ENCODE measurements at places on chromosomes 5 and 9.

GRCh38 chr9:34267660-34268059 lies 61.4 kb downstream of the KIF24 start:
- DNase-seq = no peak

DNA sequence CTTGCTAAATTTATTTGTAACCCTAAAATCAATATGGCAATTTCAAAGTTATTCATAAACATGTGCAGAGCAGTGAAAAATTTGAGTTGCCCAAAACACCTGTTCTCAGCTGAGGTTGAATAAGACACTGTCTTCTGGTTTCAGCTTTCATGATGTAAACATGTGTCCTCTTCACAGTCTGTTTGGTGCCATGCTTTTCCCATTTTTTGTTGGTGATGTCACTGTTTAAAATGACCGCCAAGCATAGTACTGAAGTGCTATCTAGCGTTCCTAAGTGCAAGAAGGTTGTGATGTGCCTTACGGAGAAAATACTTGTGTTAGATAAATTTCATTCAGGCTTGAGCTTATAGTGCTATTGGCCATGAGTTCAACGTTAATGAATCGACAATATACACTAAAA lies 580.8 kb downstream of the ACTL7B start:
- no peak for DNase-seq

DNA sequence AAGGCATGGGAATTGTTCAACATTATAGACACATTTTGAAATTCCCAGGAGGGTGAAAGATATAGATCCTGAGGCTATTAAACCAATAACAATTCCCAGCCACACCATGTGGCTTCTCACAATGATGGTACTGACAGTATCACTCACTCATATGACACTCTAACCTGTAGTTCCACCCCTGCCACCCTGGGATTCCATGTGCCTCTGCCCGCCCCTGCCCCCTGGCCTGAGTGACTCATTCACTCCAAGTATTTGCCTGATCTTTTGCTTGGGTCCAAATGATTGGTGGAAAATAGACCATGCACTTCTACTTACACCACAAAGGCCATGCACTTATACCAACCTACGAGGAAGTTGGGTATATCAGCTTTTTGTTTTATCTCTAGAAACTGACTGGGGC lies 305.2 kb upstream of the DAB2 start:
- DNase-seq = no peak

- no peak for DNase-seq
These were observed 78.2 kb downstream of the CYFIP2 start for GRCh38 chr5:157343842-157344790.

- no peak for DNase-seq
These were observed 368.2 kb downstream of the NDUFS4 start for GRCh38 chr5:53928641-53929040.

GRCh38 chr9:105062222-105062855 lies 134.4 kb upstream of the ABCA1 start:
- peak; percentile 44 for DNase-seq

DNA sequence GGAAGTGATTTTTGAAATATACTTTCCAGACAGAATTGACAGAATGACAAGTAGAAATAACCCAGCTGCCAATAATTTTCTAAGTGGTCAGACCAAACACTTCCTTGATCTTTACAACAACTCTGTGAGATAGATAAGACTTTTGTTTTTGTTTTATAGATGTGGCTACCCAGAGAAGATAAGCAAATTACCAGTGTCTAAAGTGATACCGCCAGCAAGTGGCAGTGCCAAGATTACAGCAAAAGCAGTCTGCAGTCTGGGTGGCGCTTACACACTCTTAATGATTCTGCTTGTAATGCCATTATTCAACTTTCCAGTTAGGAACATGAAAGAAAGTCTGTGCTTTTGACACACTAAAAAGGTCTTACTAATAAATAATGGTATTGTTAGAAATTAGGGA lies 92.1 kb downstream of the HCN1 start:
- no peak for DNase-seq

DNA sequence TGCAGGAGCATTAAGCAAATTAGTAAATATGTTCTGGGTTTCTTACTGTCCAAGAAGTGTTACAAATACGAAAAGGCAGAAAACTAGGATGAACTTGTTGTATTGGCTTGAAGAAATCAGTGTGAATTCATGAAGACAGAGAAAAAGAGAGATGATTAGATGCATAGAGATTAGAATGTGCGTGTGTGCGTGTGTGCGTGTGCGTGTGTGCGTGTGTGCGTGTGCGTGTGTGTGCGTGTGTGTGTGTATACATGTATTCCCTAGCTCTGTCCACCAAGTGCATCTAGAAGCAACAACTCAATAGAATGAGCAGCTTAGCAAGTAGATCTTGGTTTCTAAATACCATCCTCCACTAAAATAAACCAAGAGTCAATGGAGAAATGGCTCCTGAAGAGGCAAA lies 41.5 kb downstream of the SMIM23 start:
- DNase-seq = no peak

DNA sequence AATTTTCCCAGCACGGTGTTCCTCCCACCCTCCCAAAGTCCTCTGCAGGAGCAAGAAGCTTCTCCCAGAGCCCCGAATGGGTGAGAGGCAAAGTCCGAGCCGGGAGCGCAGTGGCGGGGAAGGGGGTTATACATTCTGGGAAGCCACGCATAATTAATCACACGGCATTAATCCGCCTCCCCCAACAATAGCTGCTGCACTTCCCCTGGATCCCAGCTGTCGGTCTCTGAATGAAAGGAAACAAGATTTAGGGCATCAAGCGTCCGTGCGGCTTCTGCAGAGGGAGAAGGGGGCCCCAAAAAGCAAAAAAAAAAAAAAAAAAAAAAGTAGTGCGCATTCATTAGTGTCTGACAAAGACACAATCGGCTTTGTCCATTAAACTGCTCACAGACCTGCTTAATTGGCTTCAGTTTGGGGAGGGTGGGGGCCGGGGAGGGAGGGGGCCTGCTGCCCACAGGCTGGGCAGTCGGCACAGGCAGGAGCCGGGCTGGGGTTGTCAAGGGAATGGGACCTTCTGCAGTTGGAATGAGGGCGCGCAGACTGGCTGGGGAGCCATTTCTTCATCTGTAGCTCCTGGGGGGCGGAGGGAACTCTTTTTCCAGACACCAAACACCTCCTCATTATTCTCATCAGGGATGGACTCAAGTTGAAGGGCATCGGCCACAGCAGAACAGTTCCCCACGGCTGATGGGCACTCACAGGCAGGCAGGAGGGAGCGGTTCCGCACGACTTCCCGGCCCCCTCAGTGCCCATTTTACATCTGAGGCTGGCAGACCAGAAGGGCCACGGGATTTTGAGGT lies 3.4 kb downstream of the NOTCH1 start:
- no peak for DNase-seq

DNA sequence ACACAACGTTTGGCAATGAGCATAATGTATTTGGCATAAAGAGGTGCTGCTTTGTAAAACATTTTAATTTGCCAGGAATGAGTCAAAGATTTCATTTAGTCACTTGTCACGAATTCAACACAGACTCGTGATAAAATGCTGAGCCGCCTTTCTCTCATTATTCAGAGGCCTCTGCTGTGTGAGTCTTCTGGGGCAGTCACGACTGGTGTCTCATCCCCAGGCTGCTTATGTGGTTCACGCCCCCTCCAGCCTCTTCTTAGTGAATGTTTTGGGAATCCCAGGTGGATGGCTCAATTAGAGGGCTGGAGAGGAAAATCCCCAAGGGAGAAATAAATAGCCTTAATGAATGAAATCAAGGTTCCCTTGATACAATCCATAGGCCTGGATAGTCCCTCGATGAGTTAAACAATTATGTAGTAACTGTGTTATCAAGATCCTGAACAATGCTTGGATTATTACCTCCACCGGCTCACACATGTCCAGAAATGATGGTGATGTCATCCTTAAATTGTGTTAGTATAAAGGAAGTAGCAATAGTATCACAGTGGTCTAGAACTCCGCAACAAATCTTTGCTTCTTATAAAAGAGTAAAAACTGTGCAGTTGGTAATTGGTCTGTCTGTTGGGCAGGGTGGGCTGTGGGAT lies 192.1 kb upstream of the ADAMTS16 start:
- no peak for DNase-seq

DNA sequence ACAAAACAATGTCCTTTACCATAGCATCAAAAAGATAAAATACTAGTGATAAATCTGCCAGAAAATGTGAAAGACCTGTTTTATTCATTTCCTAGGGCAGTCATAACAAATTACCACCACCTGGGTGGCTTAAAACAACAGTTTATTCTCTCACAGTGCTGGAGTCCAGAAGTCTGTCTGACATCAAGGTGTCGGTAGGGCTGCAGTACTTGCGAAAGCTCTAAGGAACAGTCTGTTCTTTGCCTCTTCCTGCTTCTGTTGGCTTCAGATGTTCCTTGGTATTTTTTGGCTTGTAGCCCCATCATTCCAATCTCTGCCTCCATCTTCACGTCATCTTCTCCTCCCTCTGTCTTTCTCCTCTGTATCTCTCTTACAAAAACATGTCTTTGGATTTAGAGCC lies 51.0 kb downstream of the PTPDC1 start:
- no peak for DNase-seq

DNA sequence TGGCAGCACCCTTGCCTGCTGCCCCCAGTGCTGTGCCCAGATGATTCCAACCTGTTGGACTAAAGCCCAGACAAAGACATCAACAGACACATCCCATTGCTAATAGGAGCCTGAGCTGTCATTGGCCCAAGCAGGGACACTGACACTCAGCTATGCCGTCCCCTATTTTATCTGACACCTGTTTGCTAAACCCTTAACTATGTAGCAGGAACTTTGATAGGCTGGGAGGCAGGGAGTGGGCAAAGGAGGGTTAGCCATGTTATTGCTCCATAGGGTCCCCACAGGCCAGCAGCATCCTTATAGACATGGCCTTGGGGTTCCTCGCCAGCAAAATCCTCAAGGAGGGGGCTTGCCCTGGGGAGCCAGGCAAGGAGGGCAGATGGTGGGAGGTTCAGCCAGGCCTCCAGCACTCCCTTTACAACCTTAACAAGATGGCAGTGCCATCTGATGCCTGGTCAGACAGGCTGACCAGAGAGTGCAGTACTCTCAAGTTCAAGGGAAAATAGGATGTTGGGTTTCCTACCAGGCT lies 50.4 kb upstream of the CDKN2AIPNL start:
- DNase-seq = no peak

- no peak for DNase-seq
These were observed 134.4 kb downstream of the ERCC6L2 start for GRCh38 chr9:96009690-96010472.

- DNase-seq = no peak
These were observed 14.0 kb upstream of the SLC6A19 start for GRCh38 chr5:1187234-1187949.

DNA sequence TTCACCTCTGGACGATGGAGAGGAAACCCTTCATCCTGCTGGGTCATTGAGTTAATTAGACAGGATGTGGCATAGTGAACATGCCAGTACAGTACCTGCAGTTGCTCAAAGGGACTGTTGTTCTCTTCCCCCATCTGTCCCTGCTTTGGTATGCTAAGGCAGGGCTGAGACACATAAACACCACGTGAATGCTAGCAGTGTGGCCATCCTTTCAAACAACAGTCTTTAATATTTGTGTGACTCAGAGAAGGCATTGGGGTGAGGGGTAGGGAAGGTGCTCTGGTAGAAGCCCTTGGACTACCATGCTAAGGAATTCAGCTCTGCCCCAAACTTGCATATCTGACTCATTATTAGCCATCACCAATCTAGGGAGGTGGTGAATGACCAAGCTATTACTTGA lies 180.2 kb upstream of the ZNF618 start:
- no peak for DNase-seq

- no peak for DNase-seq
These were observed 9.6 kb upstream of the AKNA start for GRCh38 chr9:114397219-114397847.

DNA sequence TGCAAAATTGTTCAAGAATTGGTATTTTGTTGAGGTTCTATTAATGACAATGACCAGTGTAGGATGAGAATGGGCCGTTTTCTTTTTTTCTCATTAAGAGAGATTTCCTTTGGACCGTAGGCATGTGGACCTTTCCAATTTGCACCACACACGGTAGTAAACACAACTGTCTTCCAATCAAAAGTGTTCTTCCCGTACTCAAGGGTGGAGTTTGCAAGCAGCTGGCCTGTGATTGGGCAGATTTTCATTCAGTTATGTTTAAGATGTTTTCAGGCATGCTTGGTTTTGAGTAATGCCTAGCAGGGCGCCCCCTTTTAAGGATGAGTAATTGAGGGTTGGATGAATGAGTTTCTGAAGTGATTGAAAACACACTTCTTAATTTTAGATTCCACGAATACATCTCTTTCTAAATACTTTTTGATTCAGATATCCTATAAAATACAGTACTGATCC lies 2.5 kb downstream of the KDM3B start:
- no peak for DNase-seq

DNA sequence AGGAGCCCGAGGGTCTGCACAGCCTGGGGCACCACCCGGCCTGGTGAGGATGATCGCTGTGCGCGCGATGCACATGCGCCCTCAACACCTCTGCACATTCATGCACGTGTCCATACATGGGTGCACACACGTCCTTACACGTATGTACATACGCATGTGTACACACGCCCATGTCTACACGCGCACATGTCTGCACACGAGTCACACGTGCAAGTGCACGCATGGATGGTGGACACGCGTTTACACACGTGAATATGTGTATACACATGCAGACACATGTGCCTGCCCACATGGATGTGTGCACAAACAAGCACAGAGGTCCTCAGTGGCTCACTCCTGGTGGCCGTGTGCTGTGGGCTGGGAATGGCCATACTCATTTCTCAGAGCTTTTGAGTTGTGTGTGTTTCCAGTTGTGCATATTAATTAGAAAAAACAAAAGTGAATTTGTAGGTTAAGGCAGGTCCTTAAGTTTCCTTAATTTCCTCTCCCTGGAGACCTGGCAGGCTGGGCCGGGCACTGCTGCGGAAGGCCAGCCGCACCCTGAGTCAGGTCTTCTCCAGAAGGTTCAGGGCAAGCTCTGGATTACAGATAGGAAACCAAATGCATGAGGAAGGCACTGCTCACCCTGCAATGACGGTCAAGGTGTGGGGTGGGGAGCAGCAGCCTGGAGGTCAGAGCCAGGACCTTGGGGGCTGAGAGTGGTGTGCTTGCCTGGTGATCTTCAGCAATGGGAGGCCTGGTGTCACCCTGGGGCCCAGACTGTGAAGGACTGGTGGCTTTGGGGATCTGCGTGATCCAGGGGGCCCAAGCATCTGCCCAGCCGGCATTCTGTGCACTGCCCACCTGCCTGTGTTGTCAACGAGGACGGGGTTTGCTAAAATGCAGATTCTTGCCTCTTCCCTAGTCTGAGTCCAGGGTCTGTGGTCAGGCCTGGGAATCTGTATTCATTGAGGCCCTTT lies 1.3 kb upstream of the RNU6ATAC start:
- DNase-seq = no peak

GRCh38 chr5:83451955-83452354 lies 19.6 kb upstream of the VCAN start:
- no peak for DNase-seq

DNA sequence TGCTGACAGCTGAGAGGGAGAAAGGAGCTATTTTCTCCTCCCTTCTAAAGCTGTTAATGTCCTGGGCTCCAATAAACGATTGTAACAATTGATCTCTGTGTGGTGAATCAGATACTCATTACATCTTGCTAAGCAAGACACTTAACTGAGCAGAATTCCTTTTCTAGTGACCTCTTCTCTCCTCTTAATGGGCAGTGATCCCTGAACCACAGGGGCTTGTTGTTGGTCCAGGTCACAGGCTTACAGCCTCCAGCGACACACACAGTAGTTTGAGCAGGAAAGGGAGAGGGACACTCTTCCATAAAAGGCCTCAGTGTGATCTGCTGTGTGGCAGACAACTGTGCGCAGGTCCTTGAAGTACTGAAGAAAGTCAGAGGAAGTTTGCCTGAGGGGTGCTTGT lies 58.5 kb upstream of the MYO10 start:
- DNase-seq = no peak
